Osteocyte (in vitro differentiated cells): ENCODE measurements at places on chromosomes 2 and 18. TPM values are rescaled to one million over a fixed set of nuclear protein-coding genes. Genes with fewer than 3 reads are reported as not detected.

- H3K27ac ChIP-seq = no peak overlapping the region
- no peak overlapping the region for H3K4me3 ChIP-seq
- H3K4me1 ChIP-seq = no peaks in the 10 kb centered on the region
- no peaks in the 10 kb centered on the region for H3K36me3 ChIP-seq
- no peak for DNase-seq
- no peaks in the 10 kb centered on the region for H3K27me3 ChIP-seq
Measured at GRCh38 chr2:51368250-51368649, 336.3 kb upstream of the NRXN1 start.

GRCh38 chr18:48666613-48667012 lies 127.8 kb downstream of the CTIF start:
- no peak overlapping the region for H3K27ac ChIP-seq
- H3K4me3 ChIP-seq = no peak overlapping the region
- DNase-seq = no peak
- H3K27me3 ChIP-seq = no peaks in the 10 kb centered on the region

GRCh38 chr2:127763776-127764175 lies 47.2 kb downstream of the WDR33 start:
- no peak for DNase-seq
- H3K36me3 ChIP-seq = peaks cover 54% of the 10 kb centered on the region
- H3K27ac ChIP-seq = no peak overlapping the region

Gene MAP2
- total RNA-seq = 7.2 and 8.2 TPM in 2 replicates

Gene C2orf80
- total RNA-seq = not detected in 2 replicates

Gene RFX8
- total RNA-seq = not detected in 2 replicates
